NCI-H460 (cell line): ENCODE measurements at places on chromosomes 2 and 18. TPM values are rescaled to one million over a fixed set of nuclear protein-coding genes. Genes with fewer than 3 reads are reported as not detected.

The MEP1B gene
- total RNA-seq, result 0.20 TPM in 1 of 2 replicates, not detected in the other

DNA sequence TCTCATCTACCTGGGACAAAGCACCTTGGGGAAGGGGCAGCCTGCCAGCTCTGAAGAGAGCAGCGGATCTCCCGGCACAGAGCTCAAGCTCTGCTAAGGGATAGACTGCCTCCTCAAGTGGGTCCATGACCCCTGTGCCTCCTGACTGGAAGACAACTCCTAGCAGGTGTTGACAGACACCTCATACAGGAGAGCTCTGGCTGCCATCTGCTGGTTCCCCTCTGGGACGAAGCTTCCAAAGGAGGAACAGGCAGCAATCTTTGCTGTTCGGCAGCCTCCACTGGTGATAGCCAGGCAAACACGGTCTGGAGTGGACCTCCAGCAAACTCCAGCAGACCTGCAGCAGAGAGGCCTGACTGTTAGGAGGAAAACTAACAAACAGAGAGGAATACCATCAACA, 549.9 kb upstream of the LRATD1 start:
- no peak for DNase-seq

DNA sequence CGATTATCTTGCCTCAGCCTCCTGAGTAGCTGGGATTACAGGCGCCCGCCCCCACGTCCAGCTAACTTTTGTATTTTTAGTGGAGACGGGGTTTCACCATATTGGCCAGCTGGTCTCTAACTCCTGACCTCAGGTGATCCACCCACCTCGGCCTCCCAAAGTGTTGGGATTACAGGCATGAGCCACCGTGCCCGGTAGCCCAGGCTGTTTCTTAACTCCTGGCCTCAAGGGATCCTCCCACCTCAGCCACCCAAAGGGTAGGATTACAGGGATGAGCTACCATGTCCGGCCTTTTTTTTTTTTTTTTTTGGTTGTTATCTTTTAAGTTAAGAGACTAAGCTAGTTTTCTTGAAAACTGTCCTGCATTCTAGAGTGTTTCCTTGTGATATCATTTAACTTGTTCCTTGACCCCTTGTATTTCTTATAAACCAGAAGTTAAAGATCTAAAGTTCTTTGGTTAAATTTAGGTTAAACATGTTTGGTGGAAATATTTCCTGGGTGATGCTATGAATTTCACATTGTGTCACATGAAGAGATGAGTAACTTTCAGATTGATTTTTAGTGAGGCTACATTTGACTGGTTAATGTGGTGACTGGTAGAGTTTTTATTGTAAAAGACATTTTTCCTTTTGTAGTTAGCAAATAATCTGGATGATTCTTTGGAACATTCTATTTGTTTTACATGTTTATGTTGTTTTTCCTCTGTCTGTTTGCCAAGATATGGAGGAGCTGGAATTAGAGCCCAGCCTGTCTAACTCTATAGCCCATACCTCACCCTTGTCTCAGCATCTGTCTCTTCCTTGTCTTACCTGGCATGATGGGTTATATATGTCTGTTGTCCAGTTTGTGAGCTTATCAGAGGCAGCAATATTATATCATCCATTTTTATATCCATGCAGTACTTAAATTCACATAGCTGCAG, 5.2 kb downstream of the NCAPH start:
- no peak for DNase-seq

DNA sequence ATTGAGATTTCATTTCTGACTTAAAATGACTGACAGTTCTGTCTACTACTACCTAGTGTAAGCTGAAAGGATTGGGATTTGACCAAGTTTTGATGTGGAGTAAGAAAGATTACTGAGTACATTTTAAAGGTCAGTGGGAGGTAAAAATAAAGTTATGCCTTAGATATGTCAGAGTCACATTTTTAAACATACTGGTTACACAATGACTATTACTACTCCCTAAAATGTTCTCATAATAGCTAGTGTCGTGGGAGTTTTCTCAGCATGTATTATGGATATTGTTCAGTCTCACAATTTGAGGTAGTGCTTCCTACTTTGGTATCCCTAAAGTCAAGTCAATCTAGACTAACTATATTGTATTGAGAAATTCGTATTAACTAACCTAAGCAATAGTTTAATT, 1092.5 kb downstream of the LRP1B start:
- DNase-seq, result no peak

DNA sequence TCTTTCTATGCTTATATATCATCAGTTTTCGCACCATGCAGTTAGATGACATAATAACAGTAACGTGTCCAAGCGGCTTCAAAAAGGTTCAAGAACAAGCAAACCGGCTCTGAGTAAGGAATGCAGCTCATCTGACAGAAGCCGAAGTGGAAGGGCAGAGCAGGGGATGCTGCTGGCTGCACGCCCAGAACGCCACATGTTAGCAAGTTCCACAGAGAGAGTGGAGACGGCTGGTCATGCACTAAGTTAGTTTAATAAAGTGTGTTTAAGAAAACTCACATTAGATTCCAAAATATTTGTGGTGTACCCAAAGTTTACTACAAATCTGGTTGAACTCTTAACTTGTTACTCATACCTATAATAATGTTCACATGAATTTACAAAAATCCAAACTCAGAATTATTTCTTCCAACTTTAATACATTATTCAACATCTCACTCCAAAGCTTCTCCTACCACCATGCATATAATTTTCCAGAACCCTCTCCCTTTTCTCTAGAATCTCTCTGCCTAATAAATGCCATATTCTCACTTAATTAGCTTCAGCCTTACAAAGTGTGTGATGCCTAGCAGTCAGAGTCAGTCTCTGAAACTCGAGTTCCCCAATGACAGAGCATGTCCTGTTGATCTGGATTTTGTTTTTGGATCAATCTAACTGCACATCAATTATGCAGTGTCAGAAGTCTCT, 170.0 kb downstream of the DNAH7 start:
- peak; percentile 3 for DNase-seq
